ENCODE measurements at places on chromosomes 2 and 18. TPM values are rescaled to one million over a fixed set of nuclear protein-coding genes. Genes with fewer than 3 reads are reported as not detected.
A peak's percentile ranks its signal among the peaks of the same experiment; 100 is the strongest.

GRCh38 chr2:221502270-221503010 is 69.7 kb downstream of the EPHA4 start:
- DNase-seq = no peak

- no peak for DNase-seq
These were observed 62.2 kb downstream of the GALNT14 start for GRCh38 chr2:31075941-31076590.

DNA sequence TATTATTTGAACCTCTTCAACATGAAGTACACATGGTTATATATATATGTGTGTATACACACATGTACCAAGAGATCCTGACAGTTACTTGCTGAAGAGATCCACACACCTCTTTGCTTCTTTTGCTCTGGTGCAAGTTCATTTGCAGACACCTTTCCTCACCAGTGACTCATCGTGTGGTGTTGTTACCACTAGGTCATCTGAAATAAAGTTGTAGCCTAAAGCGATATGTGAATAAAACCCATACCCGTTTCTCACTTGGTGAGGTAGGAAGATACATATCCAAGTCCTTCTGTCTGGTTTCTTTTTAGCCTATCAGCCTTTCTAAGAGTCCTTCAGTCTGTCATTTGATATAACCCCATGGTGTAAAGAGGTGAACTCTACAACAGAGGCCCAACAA is 379.4 kb upstream of the RAB12 start:
- no peak for DNase-seq

GRCh38 chr2:170344663-170345346 is 166.9 kb downstream of the MYO3B start:
- no peak for DNase-seq

DNA sequence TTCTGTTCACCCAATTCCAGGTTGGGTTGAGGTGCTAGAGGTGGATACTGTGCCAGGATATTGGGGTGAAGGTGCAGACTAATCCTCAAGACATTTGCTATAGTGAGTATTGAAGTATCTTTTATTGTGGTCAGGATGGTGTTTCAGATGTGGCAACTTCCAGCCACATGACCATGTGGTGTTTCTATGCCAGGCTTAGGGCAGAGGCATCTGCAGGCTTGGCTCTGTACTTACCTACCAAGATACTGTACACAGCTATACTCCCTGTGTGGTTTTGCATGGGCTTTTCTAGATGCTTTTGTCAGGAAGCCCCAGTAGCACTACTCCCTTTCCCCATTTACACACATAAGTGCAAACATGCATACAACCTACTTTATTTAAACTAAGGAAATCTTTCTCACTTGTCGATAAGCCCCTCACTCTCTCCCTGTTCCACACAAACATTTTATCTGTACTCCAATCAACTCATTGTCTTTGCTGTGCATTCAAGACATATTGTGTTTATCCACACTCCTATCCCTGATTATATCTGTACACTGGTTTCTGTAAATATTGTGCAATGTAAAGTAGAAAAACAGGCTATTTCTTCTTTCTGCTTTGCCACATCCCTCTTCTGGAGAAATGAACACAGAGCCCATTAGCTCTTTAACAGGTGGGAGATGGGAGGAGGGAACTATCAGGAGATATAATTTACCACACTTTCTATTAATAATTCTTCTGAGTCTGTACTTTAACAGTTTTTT is 12.3 kb downstream of the ARL6IP6 start:
- no peak for DNase-seq

GRCh38 chr2:41000906-41001305 is 549.0 kb upstream of the SLC8A1 start:
- DNase-seq = no peak

GRCh38 chr2:66901344-66901743 is 466.4 kb downstream of the MEIS1 start:
- DNase-seq = no peak

DNA sequence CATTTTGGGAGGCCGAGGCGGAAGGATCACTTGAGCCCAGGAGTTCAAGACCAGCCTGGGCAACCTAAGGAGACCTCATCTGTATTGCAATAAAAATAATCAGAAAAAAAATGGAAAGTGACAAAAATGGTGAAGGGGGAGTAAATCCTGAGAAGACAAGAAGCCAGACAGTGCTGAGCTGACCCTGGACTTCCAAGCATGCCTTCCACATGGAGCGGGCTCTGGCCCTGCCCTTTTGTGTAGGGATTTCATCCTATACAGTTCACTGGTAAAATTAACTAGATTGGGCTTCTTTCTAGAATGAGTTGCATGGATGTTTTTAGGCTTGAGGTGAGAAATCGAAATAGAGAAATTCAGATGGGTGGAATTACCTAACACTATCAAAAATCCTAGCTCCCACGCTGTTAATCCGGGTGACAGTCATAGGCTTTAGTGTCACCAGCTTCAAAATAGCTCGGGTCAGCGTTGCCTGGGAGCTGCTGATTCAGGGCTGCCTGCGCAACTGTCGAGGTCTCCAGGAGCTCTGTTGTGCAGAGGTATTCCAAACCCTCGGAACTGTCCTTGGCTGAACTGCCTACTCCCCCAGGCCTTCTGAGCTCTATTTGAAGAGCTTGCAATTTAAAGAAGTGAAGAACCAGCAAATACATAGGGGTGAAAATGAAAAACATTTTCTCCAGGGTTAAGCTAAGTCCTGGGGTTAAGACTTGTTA is 21.5 kb upstream of the ZNF532 start:
- DNase-seq = no peak

GRCh38 chr2:32772638-32773447 is 145.0 kb downstream of the TTC27 start:
- no peak for DNase-seq

DNA sequence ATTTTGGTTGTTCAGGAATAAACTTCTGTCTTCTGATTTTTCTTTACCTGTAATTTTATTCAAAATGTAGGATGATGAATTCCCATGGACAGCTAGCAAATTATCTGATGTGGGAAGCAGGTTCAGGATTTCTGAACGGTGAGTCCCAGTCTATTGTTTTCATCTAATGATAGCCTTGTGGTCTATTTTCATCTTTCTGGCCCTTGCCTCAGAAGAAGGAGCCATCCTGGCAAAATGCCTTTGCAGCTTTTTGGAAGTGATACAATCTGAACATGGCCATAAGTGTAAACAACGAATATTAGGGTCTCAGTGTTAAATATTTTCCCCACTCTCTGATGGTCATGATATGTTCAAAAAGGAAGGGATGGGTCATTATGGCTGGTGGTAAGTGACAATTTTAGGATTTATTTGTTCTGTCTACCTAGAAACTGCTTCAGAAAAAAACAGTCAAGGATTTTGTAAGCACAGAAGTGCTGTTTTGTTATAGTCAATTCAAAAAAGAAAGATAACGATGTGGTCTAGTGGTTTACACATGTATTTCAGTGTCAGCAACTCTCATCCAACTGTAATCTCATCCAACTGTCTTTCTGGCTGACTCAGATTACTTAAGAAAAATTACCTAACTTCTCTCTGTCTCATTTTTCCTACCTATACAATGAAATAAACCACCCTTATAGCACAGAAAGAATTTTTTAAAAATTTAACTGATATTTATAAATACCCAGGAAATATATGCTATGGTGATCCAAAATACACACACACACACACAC is 272.6 kb upstream of the ERBB4 start:
- DNase-seq = no peak

GRCh38 chr2:221203125-221203524 is 369.0 kb downstream of the EPHA4 start:
- no peak for DNase-seq

- no peak for DNase-seq
These were observed 123.8 kb upstream of the FSHR start for GRCh38 chr2:49278141-49278540.

- no peak for DNase-seq
These were observed 14.5 kb downstream of the SH3BP4 start for GRCh38 chr2:234966340-234966739.

- no peak for DNase-seq
These were observed 3.4 kb downstream of the FBLN7 start for GRCh38 chr2:112141626-112142007.

DNA sequence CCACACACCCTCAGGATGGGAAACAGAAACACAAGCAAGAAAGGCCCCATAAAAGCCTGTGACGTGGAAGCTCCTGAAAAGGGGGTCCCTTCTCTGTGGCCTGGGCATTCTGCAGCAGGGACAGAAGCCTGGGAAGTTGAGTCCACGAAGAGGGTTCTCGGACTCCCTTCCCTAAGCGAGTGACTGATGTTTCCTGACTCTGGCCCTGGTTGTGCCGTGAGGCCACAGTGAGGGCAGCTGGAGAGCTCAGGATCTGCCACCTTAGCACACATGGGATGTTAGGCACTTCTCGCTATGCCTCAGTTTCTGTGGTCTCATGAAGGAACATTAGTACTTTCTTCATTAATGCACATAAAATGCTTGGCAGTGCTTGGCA is 87.2 kb upstream of the ZFP36L2 start:
- DNase-seq = no peak

GRCh38 chr18:9696701-9697100 is 11.4 kb upstream of the RAB31 start:
- DNase-seq = no peak

DNA sequence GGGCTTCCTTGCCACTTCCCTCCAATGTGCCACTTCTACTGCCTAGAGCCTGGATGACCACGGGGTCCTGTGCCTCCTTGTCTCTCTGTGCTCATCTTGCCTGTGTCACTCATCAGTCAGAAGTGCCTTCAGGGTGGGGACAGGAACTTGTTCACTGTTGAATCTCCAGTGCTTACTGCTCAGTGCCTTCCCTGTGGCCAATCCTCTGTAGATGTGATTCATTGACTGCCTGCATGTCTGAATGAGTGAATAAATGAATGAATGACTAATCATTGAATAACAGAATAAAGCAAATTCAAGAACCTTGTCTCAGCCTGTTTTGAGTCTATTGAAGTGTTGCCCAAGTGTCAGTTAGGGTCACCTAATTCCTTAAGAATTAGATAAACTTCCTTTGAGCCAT is 42.3 kb upstream of the FAM136A start:
- no peak for DNase-seq

- DNase-seq = no peak
These were observed 35.7 kb upstream of the ACTR3 start for GRCh38 chr2:113854208-113854607.

DNA sequence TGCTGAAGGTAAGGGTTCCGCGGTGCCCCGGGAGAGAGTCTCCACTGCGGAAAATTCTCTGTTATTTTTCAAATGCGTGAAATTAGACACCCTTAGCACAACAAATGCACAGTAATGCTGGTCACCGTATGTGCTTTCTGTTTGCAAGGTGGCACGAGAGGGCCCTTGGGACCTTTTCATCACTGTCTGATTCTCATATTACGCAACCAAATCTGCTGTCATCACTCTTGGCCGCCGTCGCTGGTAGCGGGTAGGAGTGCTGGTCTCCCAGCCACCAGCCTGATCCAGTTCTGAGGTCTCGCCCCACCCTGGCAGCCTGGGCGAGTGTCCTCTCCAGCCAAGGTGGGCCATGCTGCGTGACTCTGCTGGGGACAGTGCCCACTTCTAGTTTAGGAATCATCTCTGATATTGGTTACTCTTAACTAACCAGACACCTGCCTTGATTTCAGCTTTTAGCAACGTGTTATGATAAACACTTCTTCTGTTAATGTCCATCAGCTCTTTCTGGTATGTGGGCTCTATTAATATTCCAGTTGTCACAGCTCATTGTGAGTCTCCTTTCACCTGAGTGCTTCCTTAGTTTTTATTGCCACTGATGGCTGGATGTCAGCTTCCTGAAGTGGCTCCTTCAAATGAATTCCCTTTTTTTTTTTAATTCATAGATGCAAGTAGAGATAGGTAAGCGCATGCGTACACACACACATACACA is 199.4 kb downstream of the GBX2 start:
- DNase-seq = no peak

- no peak for DNase-seq
These were observed 55.7 kb downstream of the KLHL14 start for GRCh38 chr18:32717126-32717525.

GRCh38 chr18:44934901-44935300 is 254.2 kb downstream of the SETBP1 start:
- no peak for DNase-seq

DNA sequence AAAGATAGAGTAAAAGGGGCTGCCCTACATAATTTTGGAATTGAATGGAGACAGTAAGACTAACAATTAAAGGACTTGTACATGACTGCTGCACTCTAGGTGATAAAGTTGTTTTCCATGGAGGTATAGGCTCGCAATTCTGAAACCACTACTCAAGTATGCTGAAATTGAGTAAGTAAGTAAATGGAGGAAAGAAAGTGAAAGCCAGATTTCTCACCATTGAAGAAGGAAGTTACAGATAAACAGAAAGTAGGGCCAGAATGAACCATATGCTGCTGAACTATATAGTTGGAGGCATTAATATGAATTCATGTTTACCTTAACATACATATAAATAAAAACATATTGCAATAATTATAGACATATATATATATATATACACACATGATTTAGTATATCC is 225.7 kb upstream of the ST6GAL2 start:
- no peak for DNase-seq

DNA sequence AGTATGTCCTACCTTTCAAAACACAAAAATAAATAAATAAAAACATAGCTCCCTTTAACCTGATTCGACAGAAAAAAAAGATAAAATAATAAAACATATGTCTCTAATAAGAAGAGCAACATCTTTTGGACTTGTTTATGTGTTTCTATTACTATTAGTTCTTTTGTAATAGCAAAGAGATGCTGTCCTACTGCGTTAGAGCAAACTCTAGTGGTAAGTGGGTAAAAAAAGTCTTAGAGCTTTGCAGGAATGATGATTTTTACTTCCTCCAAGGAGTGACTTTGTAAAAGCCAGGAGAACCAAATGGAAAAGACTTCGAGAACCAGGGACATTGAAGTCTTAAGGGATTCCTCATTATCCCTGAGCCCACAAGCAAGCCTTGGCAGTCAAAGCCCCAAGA is 450.1 kb downstream of the METTL4 start:
- DNase-seq = no peak

- DNase-seq = no peak
These were observed 330.0 kb upstream of the POU3F3 start for GRCh38 chr2:104523921-104524320.

DNA sequence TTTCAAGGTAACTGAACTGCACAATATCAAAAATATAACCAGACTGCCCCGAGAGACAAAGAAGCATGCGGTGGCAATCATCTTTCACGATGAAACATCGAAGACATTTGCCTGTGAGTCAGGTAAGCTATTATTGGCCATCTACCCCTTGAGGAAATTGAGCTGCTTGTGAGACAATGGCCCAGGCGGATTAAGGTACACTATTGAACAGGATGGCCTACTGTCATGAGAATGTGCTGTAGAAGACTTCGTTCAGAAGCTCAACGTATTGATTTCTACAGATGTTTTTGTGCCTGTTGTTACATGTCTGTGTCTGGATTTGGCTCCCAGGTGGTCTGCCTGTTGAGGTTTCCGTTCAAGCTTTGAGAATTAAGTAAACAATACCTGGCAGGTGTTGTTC is 198.7 kb downstream of the DOK6 start:
- DNase-seq = no peak

GRCh38 chr2:38233231-38233983 is 143.7 kb downstream of the ATL2 start:
- peak; percentile 67 for DNase-seq

Gene HOXD8
- 19.8 TPM for total RNA-seq

Gene WDR75
- total RNA-seq = 5.3 TPM

Gene GPR45
- not detected for total RNA-seq

Gene MEP1B
- total RNA-seq = not detected

Gene DLGAP1
- 2.0 TPM for total RNA-seq

Gene CFAP65
- total RNA-seq = not detected

Gene SCG2
- total RNA-seq = 0.32 TPM

Gene DYNAP
- not detected for total RNA-seq

Gene TUBA3E
- total RNA-seq = not detected

Gene TMEM87B
- 11.7 TPM for total RNA-seq

Gene TMEM247
- not detected for total RNA-seq

Gene COL3A1
- 411 TPM for total RNA-seq

Gene MATN3
- total RNA-seq = 0.64 TPM

Gene ANKRD29
- 118 TPM for total RNA-seq
